ENCODE measurements at places on chromosomes 1 and 21.

- DNase-seq = no peak
Observed at GRCh38 chr1:205037539-205037938, 5.5 kb upstream of the CNTN2 start.

DNA sequence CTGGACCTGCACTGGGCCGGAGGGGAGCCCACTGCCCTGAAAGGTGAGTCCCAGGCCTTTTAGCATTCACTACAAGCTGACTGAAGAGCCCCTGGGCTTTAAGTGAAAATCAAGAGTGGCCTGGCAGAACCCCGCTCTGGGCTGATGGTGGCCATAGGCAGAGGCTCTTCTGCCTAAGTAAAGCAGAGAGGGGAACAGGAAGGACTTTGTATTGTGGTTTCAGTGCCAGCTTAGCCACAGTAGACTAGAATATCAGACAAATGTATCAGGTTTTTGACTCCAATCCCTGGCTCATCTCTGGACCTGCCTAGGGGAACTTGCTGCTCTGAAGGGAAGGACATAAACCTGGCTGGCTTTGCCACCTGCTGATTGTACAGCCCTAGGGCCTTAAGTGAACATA is 10.2 kb upstream of the HENMT1 start:
- no peak for DNase-seq

- DNase-seq = no peak
Observed at GRCh38 chr1:117173691-117174090, 37.0 kb downstream of the VTCN1 start.

- no peak for DNase-seq
Observed at GRCh38 chr1:30790850-30791778, 33.5 kb upstream of the LAPTM5 start.

- no peak for DNase-seq
Observed at GRCh38 chr1:231926340-231926739, 299.8 kb downstream of the DISC1 start.

GRCh38 chr1:101379950-101380349 is 143.1 kb downstream of the S1PR1 start:
- DNase-seq = no peak

GRCh38 chr1:174743654-174744561 is 255.8 kb upstream of the CACYBP start:
- peak; percentile 48 for DNase-seq

- no peak for DNase-seq
Observed at GRCh38 chr1:41245659-41246058, 3.6 kb upstream of the SCMH1 start.

DNA sequence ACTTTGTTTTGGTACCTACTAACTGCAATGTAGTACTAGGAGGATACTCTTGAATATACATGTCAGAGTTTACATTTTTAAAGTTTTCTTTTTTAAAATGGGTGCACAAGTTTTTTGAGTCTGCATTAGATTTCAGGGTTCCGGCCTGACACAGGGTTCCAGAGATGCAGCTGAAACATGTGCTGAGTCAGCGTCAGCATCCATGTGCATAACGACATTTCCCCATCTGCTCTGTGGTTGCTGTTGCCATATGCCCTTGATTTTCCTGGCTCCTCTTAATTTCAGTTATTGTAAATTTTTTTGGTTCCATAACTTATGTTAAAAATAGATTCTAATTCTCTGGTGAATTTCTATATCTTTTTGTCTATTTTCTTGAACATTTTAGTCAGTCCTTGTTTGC is 12.3 kb upstream of the METTL13 start:
- DNase-seq = no peak

DNA sequence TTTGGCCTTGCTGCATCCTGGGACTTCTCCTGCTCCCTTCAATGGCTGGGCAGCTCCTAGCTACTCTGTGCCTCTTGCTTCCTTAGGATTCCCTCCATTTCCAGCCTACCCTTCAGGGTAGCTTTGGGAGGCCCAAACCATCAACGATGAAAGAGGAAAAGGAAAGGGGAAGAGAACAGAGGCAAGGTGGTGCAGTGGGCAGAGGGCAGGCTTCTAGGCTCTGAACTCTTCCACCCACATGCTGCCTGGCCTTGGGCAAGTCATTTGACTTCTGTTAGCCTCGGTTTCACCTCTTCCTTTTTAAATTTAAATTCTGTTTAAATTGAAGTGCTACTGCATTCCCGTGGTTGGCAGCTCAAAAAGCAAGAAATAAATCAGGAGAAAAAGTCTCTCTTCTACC is 5.7 kb upstream of the PPM1J start:
- no peak for DNase-seq

GRCh38 chr1:109240158-109241152 is 8.9 kb upstream of the CELSR2 start:
- DNase-seq = no peak

- DNase-seq = no peak
Observed at GRCh38 chr1:101278845-101279244, 42.0 kb downstream of the S1PR1 start.

- DNase-seq = no peak
Observed at GRCh38 chr1:236417336-236417735, 23.2 kb downstream of the EDARADD start.

DNA sequence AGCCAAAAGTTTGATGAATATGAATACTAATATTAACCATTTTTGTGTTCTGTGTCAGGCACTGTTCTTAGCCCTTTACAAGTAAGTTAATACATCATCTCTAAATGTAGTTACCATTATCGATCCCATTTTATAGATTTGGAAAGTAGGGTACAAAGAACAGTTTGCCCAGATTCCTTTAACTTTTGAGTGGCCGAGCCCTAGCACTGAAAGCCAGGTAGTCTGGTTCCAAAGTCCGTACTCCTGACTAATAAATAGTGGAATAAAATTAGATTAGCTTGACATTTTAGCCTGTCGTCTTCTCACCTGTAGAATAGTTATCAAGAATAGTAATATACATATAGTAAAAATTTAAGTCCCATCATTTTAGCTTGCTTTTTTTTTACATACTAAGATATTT is 70.6 kb downstream of the PTBP2 start:
- DNase-seq = no peak

GRCh38 chr1:101704895-101705294 is 291.8 kb downstream of the OLFM3 start:
- no peak for DNase-seq

DNA sequence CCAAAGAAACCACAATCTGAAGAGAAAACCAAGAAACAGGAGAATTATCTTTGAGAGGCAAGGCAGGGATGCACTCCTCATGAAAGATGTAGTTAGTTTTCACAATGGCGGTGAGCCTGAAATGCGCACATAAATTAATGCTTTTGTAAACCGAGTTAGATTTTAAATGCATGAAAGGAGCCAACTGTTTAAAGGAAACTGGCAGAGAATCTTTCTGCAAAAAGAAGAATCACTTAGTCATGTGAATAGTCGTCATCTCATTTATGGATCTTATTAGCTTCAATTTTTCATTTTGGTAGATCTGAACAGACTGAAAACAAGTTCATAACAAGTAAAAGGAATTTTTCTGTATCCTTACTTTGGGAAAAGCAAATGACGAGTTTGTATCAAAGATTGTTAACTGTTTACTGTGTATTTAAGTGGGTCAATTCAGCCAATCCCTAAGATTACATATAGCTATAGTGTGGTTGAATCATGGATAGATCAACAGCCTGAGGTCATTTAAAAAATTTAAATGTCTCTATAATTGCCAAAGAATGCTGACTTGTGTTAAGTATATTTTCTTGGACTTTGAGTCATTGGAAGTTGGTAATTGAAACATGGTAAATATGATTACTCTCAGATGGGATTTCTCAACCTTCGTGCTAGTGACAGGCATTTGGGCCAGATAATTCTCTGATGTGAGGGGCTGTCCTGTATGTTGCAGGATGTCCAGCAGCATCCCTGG is 226.6 kb upstream of the KAZN start:
- no peak for DNase-seq

GRCh38 chr1:50701706-50702317 is 258.3 kb downstream of the FAF1 start:
- no peak for DNase-seq

DNA sequence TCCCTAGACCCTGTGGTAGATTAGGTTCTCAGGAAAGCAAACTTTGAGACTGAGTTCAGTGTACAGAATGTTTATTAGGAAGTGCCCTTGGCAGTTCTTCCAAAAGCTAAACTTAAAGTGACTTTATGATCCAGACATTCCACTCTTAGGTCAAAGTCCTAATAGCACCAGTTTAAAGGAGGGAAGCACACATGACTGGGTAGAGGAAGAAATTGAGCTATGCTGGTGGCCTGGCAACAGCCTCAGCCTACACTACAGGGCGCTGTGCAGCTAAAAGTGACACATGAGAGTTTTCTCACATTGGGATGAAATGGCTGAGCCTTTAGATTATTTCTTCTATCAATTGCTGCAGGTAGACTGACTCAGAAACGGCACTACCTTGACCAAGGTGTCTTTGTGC is 280.4 kb downstream of the BRINP2 start:
- DNase-seq = no peak

DNA sequence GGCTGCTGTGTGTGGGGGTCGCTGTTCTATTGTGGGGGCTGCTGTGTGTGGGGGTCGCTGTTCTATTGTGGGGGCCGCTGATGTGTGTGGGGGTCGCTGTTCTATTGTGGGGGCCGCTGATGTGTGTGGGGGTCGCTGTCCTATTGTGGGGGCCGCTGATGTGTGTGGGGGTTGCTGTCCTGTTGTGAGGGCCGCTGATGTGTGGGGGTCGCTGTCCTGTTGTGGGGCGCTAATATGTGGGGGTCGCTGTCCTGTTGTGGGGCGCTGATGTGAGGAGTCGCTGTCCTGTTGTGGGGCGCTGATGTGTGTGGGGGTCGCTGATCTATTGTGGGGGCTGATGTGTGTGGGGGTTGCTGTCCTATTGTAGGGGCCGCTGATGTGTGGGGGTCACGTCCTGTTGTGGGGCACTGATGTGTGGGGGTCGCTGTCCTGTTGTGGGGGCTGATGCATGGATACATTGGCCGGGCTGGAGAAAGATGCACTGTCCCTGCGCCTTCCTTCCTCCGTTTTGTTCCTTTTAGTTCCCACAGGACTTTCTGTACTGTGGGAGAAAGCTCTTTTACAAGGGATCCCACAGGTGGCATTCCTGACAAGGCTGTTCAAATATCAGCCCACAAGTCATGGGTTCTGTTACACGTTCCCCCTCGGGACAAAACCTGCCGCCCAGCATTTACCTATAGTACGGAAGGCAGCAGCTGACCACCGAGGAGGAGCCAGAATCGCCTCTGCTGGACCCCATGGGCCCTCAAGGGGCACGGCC is 27.5 kb downstream of the SETD4 start:
- no peak for DNase-seq

DNA sequence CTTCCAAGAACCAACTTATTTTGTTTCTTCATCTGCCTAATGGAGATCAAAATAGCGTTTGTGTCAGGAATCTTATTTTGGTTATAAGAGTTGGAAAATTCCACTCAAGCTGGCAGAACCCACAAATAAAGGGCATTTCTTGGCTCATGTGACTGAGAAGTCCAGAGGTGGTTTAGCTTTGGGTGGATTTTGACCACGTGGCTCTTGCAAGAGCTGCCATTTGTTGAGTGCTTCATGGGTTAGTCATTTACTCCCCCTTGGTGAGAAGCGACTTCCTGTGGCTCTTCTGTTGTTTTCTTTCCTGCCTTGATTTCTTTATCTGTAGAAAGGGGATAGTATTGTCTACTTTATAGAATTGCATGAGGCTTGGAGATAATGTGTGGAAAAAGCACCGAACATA is 9.5 kb upstream of the RNF186 start:
- no peak for DNase-seq

DNA sequence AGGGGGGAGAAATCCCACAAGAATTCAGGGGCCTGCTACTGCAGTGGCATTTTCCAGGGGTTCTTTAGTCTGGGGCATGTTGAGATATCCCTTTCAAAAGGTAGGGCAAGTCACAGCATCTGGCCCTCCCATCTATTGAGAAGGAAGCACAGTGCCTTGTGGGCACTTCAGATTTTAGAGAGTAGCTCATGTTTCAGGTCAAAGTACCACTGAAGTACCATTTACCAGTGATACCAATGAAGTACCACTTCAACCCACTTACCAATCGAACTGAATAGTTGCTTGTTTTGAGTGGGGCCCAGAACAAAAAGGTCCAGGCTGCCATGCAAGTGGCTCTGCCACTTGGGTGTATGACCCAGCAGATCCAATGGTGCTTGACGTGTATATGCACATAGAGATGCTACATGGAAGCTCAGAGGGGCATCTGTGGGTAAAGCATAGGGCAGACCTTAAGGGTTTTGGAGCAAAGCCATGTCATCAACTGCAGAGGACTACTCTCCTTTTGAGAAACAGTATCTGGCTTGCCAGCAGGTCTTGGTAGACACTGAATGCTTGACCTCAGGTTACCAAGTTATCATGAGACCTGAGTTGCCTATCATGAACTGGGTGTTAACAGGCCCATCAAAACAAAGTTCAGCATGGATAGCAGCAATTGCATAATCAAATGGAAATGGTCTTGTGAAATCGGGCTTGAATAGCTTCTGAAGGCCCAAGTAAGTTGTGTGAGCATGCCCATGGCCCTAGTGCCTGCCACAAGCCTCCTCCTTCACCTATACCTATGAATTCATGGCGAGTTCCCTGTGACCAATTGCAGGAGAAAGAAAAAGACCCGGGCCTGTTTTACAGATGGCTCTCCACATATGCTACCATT is 23.5 kb downstream of the PLA2G2D start:
- DNase-seq = no peak

DNA sequence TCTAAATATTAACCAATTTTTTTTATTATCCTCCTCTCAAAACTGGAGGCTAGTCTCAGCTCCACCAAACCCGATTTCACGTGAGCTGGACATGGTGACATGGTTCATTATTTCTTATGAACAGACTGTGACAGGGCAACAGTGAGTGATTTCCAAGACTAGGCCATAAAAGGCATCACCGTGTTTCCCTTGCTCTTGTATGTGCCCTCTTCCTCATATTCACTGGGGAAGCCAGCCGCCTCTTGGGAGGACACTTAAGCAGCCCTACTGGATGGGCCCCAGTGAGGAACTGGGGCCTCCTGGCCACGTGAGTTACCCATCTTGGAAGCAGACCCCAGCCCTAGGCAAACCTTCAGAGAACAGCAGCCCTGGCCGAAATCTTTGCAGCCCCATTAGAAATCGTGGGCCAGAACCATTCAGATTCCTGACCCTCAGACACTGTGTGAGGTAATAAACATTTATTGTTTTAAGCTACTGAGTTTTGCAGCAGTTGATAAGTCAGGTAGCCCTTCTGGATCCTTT is 105.0 kb downstream of the GALNT2 start:
- no peak for DNase-seq

DNA sequence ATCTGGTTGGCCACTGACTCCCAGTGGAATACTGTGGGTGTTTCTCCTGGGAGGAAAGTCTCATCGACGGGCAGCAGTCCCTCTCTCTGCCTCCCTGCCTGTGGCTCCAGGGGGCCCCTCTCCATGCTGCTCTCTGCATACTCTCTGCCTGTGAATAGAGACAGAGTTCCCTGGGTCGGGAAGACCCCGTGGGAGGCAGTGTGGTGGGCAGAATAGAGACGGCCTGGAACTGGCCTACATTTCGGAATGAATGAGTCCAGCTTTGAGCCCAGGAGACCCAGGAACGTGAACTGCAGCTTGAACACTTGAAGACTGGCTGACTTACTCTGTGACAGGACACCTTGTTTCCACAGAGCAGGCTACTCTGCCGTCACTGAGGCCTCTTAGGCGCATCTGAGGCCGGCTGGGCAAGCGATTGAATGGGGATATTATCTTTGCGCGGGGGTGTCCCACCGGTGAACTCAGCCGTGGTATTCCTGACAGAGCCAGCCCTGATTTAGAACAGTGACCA is 64.0 kb downstream of the KIF21B start:
- no peak for DNase-seq
